ENCODE measurements at places on chromosomes 1 and 21.

DNA sequence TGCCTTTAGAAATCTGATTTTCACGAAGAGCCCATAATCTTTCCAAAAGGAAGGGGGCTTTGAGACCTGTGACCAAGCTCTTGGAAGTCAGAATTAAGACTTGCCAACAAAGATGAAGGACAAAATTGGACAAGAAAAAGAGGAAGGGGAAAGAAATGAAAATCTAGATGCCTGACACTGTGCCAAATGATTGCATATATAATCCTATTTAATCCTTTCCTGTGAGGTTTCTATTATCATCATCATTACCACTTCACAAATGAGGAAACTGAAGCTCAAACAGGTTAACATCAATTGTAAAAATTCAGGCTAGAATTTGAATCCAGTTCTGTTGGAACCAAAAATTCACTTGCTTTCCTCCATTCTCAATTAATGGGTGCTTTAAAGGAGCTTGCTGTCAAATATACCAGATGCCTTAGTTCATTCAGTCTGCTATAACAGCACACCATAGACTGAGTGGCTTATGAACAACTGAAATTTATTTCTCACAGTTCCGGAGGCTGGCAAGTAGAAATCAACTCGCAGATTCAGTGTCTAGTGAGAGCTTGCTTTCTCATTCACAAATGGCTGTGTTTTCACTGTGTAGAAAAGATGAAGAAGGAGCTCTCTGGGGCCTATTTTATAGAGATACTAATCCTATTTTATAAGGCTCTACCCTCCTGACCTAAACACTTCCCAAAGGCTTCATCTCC, 197.5 kb upstream of the ST6GALNAC5 start:
- no peak for DNase-seq

DNA sequence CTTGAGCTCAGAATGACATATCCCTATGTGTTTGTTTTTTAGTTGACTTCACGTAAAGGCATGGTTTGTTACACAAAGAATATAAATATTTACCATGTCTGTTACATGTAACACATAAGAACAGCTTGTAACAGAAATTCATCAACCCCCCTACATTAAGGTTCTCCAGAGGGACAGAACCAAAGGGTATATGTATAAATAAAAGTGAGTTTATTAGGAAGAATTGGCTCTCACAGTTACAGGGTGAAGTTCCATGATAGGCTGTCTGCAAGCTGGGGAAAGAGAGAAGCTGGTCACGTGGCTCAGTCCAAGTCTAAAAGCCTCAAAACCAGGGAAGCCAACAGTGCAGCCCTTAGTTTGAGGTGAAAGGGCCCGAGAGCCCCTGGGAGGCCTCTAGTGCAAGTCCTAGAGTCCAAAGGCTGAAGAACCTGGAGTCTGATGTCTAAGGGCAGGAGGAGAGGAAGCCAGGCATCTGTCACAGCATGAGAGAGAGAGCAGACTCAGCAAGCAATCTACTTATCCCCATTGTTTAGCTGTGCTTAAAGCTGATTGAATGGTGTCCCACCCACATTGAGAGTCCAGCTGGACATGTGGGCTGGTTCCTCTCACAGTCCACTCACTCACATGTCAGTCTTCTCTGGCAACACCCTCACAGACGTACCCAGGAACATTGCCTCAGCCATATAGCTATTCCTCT, 15.8 kb downstream of the THRAP3 start:
- no peak for DNase-seq

DNA sequence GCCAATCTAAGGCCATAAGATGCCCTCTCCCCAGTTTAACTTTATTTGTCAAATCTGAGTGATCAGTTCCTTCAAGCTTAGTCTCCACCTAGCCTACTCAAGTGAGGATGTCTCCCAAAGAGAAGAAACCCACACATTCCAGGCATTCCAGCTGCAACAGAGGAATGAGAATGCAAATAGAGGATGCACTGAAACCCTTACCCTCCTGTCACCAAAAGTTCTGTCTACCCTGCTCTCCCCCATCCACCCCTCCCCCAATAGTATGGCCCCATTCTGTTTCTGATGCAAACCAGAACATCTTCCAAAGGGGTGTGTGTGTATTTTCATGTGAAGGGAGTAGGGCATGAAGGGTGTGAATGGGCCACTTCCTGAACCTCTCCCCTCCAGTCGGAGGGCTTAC, 3.0 kb downstream of the DUSP23 start:
- no peak for DNase-seq

GRCh38 chr1:82179131-82179530, 378.4 kb downstream of the ADGRL2 start:
- no peak for DNase-seq

DNA sequence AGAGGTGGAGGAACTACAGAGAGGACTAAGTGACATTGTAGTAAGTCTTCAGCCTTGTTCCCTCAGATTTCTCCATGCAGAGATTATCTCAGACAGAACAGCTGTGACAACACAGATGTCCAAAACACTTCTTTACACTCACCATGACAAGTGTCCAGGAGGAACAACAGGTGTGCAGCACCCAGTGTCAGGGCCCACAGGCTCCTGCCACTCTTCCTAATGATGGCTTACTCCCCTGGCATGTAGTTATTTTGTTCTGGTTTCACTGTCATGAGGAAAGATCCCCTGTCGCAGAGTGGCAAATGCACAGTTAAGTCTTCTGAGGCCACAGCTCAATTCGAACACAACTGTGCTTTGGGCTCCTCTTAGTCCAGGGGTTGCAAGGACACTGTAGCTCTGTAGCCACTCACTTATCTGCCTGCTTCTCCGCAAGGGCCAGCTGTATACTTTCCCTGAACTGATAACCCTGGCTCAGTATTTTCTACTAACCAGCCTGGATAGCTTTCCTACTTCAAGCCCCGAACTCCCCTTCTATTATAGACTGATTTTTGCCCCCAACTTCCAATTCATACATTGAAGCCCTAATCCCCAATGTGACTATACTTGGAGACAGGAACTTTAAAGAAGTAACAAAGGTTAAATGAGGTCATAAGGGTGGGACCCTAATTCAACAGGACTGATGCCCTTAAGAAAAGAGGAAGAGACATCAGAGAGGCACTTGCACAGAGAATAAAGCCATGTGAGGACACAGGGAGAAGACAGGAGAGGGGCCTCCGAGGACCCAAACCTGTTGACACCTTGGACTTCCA, 11.1 kb downstream of the PDZK1 start:
- DNase-seq: no peak

GRCh38 chr21:43716376-43717165, 2.4 kb upstream of the PDXK start:
- DNase-seq: no peak

DNA sequence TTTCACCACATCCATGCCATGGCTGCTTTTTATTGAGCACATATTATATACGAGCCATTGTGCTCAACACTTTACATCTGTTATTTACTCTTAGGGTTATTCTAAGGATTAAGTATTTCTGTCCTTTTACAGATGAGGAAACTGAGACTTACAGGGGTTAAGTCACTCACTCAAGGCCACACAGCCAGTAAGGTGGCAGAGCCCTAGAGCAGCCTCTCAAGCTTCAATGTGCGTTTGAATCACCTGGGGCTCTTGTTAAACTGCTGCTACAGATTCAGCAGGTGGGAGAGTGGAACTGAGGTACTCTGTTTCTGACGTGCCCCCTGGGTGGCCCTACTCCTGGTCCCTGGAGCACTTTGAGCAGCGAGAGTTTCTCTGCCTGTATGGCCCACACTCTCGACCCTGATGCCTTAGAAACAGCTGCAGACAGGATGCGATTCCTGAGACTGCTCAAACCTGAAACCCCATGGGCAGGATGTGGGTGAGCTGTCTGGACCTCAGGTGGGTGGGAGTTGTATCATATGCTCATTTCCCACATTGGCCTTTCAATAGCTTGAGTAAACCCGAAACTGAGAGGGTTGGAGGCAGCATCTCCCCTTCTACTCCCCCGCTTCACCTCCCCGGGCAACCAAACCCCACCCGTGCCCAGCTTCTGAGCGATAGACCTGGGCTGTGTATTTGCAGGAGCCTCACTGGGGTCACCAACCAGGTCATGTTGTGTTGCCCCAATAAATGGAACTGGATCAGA, 59.3 kb downstream of the MAN1C1 start:
- peak; percentile 60 for DNase-seq

DNA sequence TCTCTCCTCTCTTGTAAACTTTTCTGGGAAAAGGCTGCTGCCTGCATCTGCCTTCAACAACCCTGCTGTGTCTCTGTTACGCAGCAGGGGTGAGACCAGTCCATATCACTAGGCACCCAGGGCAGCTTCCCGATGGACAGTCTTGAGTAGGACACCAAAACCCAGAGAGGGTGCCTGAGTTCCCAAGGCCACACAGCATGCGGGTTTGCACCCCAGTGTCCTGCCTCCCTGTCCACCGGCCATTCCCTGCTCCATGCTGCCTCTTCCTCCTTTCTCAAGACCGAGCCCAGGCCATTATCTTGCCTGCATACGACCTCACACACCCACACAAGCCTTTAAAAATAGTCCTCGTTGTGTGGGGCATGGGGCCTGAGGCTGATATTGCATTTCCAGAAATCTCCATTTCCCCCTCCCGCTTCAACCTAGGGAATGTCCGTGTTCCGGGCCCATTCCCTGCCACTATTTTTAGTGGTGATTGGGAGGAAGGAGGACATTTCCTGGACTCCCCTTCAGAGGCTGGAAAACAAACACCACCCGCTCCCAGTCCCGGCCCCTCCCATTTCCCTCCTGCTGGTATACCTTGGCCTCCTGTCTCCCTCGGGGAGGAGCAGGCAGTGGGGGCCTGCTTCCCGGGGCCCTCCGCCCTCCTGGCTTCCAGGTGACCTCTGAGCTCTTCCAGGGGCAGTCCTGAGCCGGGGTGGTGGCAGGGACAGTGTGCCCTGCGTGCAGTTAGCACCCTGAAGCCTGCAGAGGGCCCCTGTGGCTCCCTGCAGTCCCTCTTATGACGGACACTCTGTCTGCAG, 132.4 kb upstream of the TMEM51 start:
- DNase-seq: no peak

- DNase-seq: no peak
Observed at GRCh38 chr1:67514786-67515185, 84.6 kb upstream of the SERBP1 start.

- no peak for DNase-seq
Observed at GRCh38 chr1:30744060-30744756, 13.4 kb downstream of the LAPTM5 start.

GRCh38 chr1:116706123-116706522, 38.6 kb upstream of the IGSF3 start:
- no peak for DNase-seq

- DNase-seq: no peak
Observed at GRCh38 chr1:75243124-75243523, 108.9 kb downstream of the LHX8 start.

DNA sequence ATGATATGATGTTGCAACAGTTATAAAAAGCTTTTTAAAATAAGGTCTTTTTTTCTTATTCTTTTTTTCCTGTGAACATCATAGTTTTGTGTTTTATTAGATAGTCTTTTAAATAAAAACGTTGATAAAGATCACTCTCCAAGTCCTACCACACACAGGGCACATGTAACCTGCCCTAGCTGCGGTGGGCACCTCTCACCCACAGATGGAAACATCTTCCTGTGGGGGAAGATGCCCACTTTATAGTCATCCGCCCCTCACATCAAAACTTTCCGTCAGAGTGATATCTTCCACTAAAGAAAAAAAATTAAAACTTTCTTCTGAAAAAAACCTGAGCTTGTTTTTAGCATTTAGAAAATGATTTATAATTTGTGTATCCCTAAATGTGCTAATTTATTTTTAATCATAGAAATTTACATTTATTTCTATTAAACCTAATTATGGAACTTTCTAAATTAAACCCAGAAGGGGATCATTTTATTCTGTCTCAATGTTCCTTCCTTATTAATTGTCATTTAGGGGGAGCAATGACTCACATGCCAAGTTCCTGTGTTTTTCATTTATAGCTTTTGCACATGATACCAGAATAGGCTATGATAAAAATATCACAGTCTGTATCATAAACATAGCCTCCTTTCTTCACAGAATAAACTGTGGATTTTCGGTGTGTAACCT, 24.7 kb downstream of the TNFRSF9 start:
- DNase-seq: peak; percentile 32

DNA sequence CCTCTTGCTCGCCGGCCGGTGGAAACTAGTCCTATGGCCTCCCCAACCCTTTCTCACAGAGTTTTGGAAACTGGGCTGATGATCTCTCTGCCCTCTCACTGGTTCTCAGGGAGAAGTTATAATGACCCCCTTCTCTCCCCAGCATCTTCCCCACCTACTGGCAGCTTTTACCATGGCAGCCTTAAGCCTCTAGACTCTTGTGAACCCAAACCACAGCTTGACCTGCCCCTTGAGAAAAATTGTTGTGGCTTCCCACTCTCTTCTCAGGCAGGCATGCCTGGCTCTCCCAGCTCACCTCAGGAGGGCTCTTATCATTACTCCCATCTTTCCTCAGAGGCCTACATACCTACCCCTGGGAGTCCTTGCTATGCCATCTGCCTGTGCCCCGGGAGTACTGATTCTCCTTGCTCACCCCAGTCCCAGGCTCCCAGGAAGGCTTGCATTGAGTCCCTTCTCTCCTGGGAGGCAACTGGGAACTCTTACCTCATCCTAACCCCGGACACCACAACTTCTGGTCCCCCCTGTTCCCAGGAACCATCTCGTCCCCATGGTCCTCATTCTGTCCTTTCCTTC, 1.6 kb downstream of the NSUN4 start:
- DNase-seq: no peak

DNA sequence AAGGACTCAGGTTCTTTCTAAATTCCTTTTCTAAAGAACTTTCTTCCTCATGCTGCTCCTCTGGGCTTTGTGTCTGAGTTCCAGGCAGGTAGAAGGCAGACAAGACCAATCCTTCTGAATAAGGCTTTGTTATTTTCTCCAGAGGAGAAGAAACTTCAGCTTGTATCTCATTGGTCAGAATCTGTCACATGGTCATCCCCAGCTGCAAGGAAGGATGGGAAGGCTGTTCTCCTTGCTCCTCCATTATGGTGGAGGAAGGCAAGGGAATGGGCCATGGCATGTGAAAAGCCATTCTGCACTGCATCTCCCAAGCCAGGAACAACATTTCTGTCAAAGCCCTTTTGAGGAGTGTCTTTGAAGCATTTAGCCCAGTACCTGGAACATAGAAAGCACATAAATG, 50.6 kb upstream of the NTPCR start:
- no peak for DNase-seq

DNA sequence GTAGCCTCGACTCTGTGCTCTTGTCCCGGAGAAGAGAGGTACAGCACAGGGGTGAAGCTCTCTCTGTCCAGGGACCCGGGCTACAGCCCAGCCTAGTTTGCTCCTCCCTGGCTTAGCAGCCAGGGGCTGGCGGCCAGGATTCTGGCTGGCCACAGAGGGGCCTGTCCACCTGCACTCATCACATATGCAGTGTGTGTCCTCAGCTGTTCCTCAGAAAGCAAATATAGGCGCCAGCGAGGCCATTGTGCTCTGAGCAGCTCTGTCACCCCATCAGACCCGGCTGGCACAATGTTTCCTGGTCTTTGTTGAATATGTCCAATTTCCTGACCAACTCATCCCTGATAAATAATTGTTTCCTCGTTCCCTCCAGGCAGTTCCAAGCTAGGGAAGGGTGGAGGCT, 28.5 kb downstream of the KCND3 start:
- no peak for DNase-seq

GRCh38 chr1:63366908-63367214, 566 bp upstream of the ALG6 start:
- DNase-seq: no peak

Data from stimulated activated CD8-positive, alpha-beta memory T cell treated with anti-CD3 and anti-CD28 coated beads, Interleukin-7, amount 100 ng/mL, for 24 hours (primary cell).